ENCODE measurements at places on chromosomes 1 and 21. TPM values are rescaled to one million over a fixed set of nuclear protein-coding genes. Genes with fewer than 3 reads are reported as not detected.
A peak's percentile ranks its signal among the peaks of the same experiment; 100 is the strongest.

- no peak for DNase-seq
Observed at GRCh38 chr1:205451759-205452164, 4.1 kb downstream of the BLACAT1 start.

GRCh38 chr1:40855513-40855912 lies 6.7 kb downstream of the CITED4 start:
- DNase-seq = no peak

The ALG14 gene
- polyA plus RNA-seq = 6.1 TPM

DNA sequence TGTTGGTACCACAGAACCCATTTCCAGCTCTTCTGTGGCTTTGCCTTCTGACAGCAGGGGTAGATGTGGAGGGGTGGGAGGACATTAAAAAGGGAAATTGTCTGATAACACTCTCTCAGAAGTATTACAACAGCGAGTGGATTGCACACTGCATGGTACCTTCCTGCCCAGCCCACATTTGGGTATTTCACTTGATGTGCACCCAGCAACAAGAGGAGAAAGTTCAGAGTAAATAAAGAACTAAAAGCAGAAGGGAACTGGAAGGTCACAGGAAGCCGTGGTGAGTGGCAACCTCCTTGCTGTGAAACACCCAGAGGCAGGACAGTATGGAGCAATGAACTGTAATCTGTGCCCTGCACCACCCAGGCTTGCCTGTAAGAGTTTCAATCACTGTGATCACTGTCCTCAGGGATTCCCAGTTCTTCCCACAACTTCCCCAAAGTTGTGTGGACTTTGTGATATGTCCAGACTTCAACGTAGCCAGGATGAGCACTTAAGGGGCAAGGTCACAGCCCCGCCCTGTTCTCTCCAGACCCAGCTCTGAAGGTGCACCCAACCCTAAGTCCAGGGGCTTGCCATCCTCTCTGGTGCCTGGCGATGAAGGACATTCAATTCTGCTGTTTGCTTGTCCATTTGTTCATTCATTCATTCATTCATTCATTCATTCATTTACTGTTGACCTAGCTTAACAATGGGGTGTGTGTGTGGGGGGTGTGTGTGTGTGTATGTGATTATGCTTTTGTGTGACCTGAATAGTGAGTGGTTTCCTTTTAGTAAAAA lies 18.7 kb upstream of the F5 start:
- DNase-seq = no peak

The TRPM2 gene
- polyA plus RNA-seq = 0.60 TPM

The ADCY10 gene
- 0.44 TPM for polyA plus RNA-seq

GRCh38 chr1:183783342-183783741 lies 21.6 kb upstream of the RGL1 start:
- DNase-seq = no peak

- no peak for DNase-seq
Observed at GRCh38 chr1:91018006-91018405, 3.8 kb downstream of the ZNF644 start.

DNA sequence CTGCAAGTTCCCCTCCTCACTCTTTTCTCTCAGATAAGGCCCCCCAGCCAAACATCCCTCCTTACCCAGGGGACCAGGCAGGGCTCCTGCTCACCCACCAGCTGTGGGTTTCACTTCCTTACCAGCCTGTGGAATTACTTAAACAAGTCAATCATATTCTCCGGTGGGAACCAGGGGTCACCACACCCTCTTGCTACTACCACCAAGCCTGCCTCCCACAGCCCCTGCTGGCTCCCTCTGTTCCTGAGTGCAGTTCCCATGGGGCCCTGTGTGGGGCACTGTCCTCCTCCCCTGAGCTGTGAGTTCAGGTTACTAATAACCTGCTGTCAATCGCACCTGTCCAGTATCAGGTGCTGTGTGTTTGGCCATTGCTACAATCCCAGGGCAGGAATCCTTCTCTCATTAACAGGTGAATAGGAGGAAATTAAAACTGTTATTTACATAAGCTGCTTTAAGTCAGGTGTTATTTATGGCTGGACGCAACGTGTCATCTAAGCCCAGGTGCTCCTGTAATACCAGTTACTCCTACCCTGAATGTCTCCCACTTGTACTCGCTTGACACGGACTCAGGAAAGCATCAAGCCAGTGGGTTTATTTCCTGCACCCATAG lies 53.1 kb upstream of the LBR start:
- DNase-seq = no peak

GRCh38 chr1:218347336-218347722 lies 2.2 kb downstream of the TGFB2 start:
- peak; percentile 84 for DNase-seq

- DNase-seq = no peak
Observed at GRCh38 chr1:8370046-8370881, 52.4 kb downstream of the SLC45A1 start.

The ZBTB8A gene
- 10.6 TPM for polyA plus RNA-seq

The THBS3 gene
- 62.1 TPM for polyA plus RNA-seq

DNA sequence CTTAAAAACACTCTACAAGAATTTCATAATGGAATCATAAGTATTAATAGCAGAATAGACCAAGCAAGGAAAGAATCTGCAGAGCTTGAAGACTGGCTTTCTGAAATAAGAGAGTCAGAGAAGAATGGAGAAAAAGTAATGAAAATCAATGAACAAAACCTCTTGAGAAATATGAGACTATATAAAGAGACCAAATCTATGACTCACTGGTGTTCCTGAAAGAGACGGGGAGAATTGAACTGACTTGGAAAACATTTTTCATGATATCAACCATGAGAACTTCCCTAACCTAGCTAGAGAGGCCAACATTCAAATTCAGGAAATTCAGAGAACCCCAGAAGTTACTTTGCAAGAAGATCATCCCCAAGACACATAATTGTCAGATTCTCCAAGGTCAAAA lies 85.6 kb downstream of the GDAP2 start:
- DNase-seq = no peak

The LMX1A gene
- polyA plus RNA-seq = 0.81 TPM

The FLG2 gene
- polyA plus RNA-seq = 0.05 TPM

The FBLIM1 gene
- 21.8 TPM for polyA plus RNA-seq

DNA sequence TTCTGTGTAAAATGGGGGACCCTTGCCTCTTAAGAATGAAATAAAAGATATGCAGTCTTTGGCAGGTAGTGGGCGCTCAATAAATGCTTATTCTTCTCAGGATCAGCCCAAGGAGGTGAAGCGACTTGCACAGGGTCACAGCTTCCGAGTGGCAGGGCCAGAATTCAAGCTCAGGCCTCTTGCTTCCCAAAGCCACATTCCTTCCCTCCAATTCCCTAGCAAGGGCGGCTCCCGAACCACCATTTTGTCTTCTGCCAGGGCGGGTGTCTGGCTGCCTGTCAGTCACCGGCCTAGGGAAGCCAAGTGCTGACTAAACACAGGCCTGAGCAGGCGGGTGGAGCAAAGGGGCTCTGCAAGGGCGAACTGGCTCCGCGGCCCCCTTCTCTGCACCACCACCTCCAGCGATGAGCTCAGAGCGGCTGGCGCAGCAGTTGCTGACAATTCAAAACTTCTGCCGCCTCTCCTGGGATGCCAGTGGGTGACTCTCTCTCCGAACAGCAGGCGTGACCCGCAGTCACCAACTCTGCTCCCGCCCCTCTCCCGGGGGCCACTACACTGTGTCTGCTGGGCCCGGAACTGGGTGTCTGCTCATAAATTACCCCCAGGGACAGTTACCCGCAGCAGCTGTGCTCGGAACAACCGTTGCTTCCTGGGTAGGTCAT lies 10.8 kb downstream of the GPR3 start:
- peak; percentile 73 for DNase-seq

- DNase-seq = no peak
Observed at GRCh38 chr1:215895276-215895675, 328.2 kb downstream of the KCTD3 start.

GRCh38 chr1:64309431-64309831 lies 106.0 kb downstream of the UBE2U start:
- DNase-seq = no peak

DNA sequence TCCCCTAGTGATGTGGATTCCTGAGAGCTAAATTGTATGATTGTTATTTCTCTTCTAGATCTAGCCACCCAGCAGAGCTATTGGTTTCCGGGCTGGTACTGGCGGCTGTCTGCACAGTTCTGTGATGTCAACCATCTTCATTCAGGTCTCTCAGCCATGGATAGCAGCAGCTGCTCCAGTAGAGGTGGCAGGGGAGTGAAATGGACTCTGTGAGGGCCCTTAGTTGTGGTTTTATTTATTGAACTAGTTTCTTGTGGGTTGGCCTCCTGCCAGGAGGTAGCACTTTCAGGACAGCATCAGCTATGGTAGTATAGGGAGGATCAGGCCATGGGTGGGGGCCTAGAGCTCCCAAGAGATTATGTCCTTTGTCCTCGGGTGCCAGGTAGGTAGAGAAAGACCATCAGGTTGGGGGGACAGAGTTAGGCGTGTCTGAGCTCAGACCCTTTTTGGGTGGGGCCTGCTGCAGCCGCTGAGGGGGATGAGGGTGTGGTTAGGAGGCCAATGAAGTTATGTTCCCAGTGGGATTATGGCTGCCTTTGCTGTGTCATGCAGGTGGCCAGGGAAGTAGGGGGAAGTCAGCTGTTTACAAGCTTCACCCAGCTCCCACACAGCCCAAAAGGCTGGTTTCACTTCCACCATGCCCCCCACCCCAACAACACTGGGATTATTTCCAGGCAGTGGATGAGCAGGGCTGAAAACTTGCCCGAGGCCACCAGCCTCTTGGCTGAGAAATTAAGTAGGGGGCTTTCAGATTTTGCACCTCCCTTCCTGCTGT lies 55.1 kb upstream of the RGS4 start:
- DNase-seq = no peak

- DNase-seq = no peak
Observed at GRCh38 chr1:114000406-114000805, 21.1 kb downstream of the OLFML3 start.

The S100A3 gene
- polyA plus RNA-seq = 0.63 TPM

The NECTIN4 gene
- polyA plus RNA-seq = 28.3 TPM

GRCh38 chr1:160956966-160957365 lies 2.4 kb upstream of the ITLN2 start:
- DNase-seq = no peak

DNA sequence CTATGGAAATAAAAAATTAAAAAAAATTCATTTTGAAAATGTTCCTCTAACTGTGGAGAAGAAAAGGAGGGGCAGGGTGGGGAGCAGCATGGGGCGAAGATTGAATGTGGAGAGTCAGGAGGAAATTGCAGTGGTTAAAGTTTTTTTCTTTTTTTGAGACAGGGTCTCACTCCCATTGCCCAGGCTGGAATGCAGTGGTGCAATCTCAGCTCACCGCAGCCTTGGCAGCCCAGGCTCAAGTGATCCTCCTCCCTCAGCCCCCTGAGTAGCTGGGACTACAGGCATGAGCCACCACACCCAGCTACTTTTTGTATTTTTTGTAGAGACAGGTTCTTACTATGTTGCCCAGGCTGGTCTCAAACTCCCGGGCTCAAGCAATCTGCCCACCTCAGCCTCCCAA lies 67.6 kb downstream of the ADSS2 start:
- DNase-seq = no peak

GRCh38 chr1:77511440-77511840 lies 171.0 kb downstream of the ZZZ3 start:
- DNase-seq = no peak

GRCh38 chr21:15051644-15052458 lies 12.9 kb downstream of the NRIP1 start:
- DNase-seq = no peak

The SLC44A3 gene
- 5.1 TPM for polyA plus RNA-seq

- DNase-seq = peak; percentile 78
Observed at GRCh38 chr1:181179987-181180365, 91.5 kb downstream of the IER5 start.

DNA sequence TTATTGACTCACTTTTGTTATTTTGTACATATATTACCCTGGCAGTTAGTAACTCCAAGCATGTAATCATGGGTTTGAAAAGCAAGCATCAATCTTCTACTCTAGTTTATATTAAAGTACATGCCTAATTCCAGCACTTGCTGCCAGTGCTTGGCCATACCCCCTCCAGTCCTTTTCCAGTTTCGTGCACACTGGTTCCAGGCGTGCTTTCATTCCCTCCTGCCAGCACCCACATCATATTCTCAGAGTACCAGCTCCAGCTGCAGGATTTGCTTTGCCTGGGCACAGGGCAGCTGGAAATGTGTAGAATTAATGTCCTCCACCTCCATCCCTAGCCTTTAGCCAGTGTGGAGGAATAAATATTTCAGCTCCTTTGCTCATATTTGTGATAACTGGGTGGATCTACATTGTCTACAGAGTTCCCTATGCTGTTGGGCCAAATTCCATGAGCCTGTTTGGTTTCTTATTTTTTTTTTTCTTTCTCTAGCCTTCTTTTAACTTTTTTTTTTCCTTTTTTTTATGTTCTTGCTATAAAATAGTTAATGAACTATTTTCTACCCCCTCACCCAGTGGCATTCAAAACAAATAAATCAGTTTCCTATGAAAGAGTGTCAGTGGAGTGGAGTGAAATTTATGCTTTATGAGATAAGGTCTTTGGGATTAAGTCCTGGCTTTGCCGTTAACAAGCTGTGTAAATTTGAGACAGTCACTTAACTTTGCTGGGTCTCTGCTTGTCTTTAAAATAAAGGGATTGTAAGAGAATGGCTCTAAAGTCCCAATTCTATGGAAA lies 2.6 kb upstream of the GNG12 start:
- no peak for DNase-seq

DNA sequence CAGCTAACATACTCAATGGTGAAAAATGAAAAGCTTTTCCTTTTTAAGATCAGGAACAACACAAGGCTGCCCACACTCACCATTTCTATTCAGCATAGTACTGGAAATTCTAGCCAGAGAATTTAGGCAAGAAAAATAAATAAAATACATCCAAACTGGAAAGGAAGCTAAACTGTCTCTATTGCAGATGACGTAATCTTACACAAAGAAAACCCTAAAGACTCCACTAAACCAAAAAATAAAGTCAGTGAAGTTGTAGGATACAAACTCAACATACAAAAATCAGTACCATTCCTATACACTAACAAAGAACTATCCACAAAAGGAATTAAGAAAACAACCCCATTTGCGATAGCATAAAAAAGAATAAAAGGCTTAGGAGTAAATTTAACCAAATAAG lies 181.2 kb downstream of the BRINP3 start:
- DNase-seq = no peak

- DNase-seq = no peak
Observed at GRCh38 chr1:168320800-168321450, 40.2 kb downstream of the TBX19 start.

The MROH7 gene
- polyA plus RNA-seq = 1.6 TPM

DNA sequence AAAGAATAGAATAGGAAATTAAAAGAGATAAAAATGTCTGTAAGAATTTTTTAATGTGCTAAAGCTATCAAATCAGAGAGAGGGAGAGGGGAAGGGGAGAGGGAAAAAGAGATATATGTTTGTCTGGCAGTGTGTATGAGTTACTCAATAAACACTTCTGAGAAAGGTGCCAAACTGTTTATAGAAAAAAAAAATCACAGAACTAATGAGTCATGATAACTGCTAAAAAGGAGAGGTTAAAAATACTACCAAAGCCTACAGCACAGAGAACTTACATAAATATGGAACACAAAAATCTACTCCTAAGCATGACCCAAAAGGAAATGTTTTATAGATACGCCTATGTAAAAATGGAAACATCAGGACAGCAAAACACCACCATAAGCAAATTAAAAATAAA lies 45.4 kb downstream of the SELENOF start:
- DNase-seq = no peak

Data from muscle of arm (tissue), 14 donors.